ENCODE measurements at places on chromosomes 1 and 21.

DNA sequence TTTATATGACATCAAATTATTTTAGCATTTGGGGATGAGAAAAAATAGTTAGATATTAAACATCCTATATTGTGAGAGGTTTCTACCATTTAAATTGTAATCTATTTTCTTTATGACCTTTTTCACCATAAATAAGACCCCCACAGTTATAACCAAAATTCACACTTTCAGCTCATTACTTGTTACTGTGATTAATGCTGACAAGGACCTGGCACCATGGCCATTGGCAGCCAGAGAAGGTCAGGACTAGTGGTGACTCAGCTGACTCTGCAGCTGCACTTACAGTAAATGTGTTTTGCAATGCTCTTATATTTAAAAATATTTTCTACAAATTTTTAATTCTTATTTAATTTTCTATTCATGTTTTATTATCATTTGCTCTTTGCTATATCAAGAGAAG is 133.3 kb upstream of the C1orf105 start:
- peaks cover 10% of the 10 kb centered on the region for H3K4me1 ChIP-seq
- H3K27ac ChIP-seq = no peak overlapping the region
- no peaks in the 10 kb centered on the region for H3K27me3 ChIP-seq
- H3K4me3 ChIP-seq = no peak overlapping the region
- H3K36me3 ChIP-seq = no peaks in the 10 kb centered on the region

- no peak overlapping the region for H3K4me3 ChIP-seq
- no peak overlapping the region for H3K27ac ChIP-seq
- peak; percentile 47 for DNase-seq
- peaks cover 13% of the 10 kb centered on the region for H3K4me1 ChIP-seq
- no peaks in the 10 kb centered on the region for H3K27me3 ChIP-seq
Observed at GRCh38 chr1:43653339-43653738, 3.4 kb downstream of the KDM4A start.

- H3K27ac ChIP-seq = peak overlapping the region; percentile 96
- no peaks in the 10 kb centered on the region for H3K27me3 ChIP-seq
- peak; percentile 97 for DNase-seq
Observed at GRCh38 chr1:246139745-246140182, 367.3 kb downstream of the SMYD3 start.

DNA sequence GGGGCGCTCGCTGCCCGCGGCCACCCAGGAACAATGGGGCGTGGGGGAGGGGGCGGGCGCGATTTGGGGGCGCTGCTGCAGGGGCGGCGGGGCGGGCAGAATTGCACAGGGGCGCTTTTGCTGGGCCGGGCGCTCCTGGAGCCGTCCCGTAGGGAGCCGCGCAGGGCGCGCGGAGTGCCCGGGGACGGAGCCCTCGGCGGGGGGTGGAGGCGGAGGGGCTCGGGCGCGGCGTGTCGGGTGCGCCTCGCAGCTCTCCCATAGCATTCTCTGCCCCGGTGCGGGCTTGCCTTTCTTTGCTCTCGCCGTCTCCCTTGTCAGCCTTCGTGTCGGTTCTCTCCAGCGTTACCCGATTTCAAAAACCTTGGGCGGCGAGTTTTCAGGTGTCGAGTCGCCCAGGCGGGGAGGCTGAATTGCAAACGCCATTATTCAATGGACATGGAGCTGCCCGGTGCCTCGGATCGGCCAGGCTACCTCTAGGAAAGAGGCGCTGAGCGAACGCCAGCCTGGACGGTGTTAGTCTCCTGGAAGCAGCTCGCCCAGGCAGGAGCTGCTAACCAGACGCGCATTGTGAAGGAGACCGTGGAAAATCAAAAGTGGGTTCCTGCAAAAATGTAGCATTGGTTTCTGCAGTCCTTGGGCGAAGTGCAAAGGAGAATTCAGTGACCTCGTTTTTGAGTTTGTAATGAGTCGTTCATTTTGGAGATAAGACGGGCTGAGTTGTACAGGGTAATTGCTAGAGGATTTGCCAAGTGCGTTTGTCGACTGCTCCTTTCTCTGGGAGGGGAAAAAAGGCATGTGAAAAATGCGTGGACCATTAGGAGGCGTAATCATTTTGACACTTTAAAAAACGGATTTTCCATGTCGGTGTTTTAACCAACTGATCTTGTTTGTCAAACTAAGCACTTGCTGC is 626 bp downstream of the CXADR start:
- H3K4me3 ChIP-seq = peak overlapping the region; percentile 75
- peaks cover 4% of the 10 kb centered on the region for H3K4me1 ChIP-seq
- peak; percentile 38 for DNase-seq
- H3K27ac ChIP-seq = no peak overlapping the region
- peaks cover 15% of the 10 kb centered on the region for H3K27me3 ChIP-seq

DNA sequence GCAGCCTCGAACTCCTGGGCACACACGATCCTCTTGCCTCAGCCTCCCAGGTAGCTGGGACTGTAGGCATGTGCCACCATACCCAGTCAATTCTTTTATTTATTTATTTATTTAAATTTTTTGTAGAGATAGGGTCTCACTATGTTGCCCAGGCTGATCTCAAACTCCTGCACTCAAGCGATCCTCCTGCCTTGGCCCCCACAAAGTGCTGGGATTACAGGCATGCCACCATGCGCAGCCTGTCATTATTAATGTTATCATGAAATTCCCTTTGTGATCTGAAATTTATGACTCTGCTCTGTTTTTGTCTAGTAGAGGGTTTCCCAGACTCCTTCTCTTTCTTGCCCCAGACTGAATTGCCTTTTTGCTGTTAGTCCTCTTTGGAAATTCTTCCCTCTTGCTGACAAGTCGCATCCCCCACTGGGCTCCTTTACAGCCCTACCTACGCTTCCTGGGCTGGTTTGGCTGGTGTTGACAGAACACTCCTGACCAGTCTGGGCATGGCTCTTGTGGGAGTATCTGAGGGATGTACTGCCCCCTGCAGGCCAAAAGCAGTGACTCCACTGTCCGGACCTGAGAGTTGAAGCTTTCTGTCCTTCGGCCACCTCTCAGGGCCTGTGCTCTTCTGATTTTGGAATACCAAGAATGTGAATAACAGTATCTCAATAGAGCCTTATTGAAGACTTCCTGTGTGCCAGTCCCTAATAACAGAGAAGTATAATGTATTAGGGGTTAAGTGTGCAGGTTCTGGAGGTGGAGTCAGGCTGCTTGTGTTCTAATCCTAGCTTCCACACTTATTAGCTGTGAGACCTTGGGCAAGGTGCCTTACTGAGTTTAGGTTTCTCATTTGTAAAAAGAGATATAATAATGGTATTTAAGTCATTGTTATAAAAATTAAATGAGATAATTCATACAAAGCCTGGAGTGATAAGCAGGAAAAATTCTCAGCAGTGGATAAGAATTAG is 28.2 kb downstream of the TCEANC2 start:
- H3K36me3 ChIP-seq = no peaks in the 10 kb centered on the region
- no peaks in the 10 kb centered on the region for H3K27me3 ChIP-seq
- H3K4me3 ChIP-seq = no peak overlapping the region
- DNase-seq = peak; percentile 87

DNA sequence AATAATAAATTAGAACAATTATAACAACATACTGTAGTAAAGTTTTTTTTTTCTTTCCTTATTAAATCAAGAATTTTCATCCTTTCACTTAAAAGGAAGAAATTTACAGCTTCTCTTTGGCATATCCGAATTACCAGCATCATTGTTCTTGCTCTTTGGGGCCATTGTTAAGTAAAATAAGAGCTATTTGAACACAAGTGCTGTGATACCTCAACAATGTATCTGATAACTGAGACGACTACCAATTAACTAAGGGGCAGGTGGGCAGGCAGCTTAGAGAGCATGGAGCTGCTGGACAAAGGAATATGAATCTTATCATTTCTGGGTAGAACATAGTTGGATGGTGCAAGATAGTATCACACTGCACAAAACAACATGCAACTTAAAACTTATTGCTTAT is 719.9 kb upstream of the TMPRSS15 start:
- no peak overlapping the region for H3K27ac ChIP-seq
- no peaks in the 10 kb centered on the region for H3K4me1 ChIP-seq
- DNase-seq = no peak
- no peak overlapping the region for H3K4me3 ChIP-seq
- H3K27me3 ChIP-seq = no peaks in the 10 kb centered on the region

- no peak overlapping the region for H3K27ac ChIP-seq
- no peak overlapping the region for H3K4me3 ChIP-seq
- H3K4me1 ChIP-seq = 0 out of 2 replicates have a peak, but pooled peaks cover 6% of the 10 kb centered on the region
- DNase-seq = no peak
Observed at GRCh38 chr21:26632691-26633090, 59.6 kb upstream of the CYYR1 start.

DNA sequence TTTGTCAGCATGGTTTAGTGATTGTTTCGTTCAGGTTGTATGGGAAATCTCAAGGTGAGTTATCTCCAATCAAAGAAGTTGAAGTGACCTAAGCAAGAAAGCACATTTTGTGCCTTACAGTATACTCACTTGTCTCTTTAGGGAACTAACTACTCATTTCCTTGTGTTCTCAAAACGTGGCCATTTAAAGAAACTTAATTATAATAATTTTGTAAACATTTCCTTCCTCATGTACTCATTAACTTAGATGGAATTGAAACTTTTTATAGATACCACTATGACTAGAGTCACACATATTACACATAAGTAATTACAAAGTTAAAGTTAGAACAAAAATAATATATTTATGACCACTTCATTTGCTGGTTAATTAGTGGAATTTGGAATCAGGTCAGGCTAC is 552.6 kb downstream of the MRPL39 start:
- H3K4me1 ChIP-seq = no peaks in the 10 kb centered on the region
- no peaks in the 10 kb centered on the region for H3K36me3 ChIP-seq
- H3K27me3 ChIP-seq = no peaks in the 10 kb centered on the region
- H3K27ac ChIP-seq = no peak overlapping the region

- no peak overlapping the region for H3K27ac ChIP-seq
- H3K4me3 ChIP-seq = no peak overlapping the region
- DNase-seq = peak; percentile 72
- H3K36me3 ChIP-seq = no peaks in the 10 kb centered on the region
Observed at GRCh38 chr21:32826329-32827167, 55.0 kb upstream of the PAXBP1 start.

DNA sequence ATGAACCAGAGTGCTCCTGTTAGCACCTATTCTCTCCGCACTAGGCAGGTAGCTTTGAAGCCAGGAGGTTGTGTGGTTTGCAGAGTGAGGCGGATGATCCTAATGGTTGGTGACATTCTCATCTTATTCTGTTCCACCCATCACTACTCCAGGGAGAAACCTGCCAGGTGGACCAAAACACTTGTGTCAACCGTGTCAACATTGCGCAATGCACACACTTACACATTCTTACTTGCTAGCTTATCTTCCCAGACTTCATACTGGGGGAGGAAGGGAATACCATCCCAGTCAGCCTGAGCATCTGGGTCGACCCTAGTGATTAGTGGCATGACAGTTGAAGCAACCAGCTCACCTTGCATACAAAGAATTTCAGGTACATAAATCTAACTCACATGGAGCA is 236.9 kb downstream of the RPS6KC1 start:
- peaks cover 13% of the 10 kb centered on the region for H3K4me1 ChIP-seq
- H3K36me3 ChIP-seq = no peaks in the 10 kb centered on the region
- H3K27ac ChIP-seq = no peak overlapping the region

- no peak for DNase-seq
- H3K4me1 ChIP-seq = no peaks in the 10 kb centered on the region
- H3K4me3 ChIP-seq = no peak overlapping the region
- no peak overlapping the region for H3K27ac ChIP-seq
- peaks cover 36% of the 10 kb centered on the region for H3K27me3 ChIP-seq
Observed at GRCh38 chr1:38456531-38456876, 403.1 kb downstream of the RRAGC start.
